ENCODE measurements at places on chromosomes 7 and 10. TPM values are rescaled to one million over a fixed set of nuclear protein-coding genes. Genes with fewer than 3 reads are reported as not detected.

DNA sequence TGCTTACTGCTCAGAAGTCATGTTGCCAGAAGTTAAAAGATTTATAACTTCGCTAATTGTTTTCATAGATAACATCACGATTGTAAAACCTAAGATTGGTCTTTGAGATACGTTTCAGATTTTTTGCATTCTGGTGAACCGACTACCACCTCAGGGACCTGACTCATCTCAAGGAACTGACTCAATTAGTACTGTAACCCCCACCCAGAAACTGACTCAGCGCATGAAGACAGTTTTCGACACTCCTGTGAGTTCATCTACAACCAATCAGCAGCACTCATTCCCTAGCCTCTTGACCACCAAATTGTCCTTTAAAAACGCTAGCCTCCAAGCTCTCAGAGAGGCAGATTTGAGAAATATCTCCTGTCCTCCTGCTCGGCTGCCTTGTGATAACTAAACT lies 72.3 kb downstream of the ELMO1 start:
- no peak for DNase-seq

- DNase-seq: no peak
These were observed 109.6 kb upstream of the DGKB start for GRCh38 chr7:15012135-15012534.

The C1QL3 gene
- total RNA-seq: not detected

DNA sequence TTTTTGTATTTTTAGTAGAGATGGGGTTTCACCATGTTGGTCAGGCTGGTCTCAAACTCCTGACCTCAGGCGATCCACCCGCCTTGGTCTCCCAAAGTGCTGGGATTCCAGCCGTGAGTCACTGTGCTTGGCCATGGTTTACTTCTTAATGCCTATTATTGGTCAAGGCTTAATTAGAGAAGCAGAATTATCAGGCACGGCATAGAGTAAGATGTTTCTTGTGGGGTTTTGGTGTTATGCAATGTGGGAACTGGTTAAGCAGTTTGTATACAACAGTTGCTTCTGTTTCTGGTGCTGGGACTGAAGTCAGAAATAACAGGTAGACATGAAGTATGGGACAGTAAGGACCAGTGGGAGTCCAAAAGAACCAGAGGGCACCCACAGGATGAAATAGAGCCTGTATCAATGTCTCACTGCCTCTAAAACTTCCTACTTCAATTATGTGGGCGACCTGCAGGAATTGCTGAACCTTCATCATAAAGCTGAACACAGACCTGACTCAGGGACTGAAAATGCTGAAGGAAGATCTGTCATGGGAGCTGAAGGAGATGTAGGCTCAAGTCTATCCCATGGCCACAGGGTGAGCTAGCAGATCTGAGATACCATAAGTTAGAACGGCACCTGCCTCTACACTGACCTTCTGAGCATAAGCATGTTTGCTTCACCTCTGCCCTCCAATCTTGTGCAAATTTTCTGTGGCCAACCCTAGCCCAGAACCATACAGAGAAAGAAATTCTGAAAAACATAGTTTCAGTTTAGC lies 38.3 kb upstream of the VCL start:
- no peak for DNase-seq

DNA sequence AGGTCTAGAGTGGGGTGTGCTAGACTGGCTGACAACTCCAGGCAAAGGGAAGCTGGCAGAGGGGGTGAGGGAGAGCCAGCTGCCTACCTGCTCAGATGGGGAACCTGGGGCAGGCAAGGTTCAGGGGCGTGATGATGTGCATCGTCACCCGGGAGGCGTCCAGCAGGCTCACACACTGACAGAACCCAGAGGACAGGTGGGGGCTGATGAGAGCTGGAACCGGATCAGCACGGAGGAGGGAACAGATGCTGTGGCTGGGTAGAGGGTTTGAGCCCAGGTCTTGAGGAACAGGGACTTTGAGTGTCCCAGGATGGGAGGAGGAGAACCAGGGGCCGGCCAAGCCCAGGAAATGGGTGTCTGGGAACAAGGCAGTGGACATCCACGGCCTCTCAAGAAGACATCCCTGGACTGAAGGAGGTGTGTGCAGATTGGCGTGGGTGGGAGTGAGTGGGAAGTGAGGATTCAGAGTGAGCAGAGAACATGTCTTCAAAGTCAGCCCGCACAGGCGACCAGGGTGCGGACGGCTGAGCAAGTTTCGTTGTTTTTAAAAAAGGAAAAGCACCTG lies 3.9 kb downstream of the RASGEF1A start:
- peak; percentile 69 for DNase-seq

DNA sequence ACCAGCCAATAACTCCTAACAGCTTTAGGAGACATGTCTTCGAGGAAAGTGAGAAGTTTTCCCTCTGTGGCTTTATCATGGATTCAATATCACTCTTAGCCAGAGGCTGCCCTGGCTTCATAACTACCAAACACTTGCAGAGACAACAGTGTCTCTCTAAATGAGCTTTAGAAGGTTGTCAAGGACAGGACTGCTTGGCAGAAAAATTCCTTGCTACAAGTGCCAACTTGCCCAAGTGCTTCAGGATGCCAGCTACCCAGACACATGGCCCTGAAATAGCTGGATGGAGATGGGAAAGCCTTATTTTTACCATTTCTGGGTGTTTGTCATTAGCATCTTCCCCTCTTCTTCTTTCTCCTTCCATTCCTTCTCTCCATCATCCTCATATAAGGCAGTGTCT lies 137.1 kb upstream of the MDFIC start:
- DNase-seq: no peak

Data from cardiac septum (tissue), 1 donor.